PC-3 (cell line): ENCODE measurements at places on chromosomes 6 and 20. TPM values are rescaled to one million over a fixed set of nuclear protein-coding genes. Genes with fewer than 3 reads are reported as not detected.

Gene MLN
- not detected in 2 replicates for total RNA-seq

Gene PDE7B
- not detected in 2 replicates for total RNA-seq

Gene C6orf163
- 0.62 and 0.69 TPM in 2 replicates for total RNA-seq

Gene CFAP206
- total RNA-seq, result 0.07 TPM in 1 of 2 replicates, not detected in the other

Gene TUBB
- 1,245 and 1,398 TPM in 2 replicates for total RNA-seq

- no peak for DNase-seq
Measured at GRCh38 chr20:951384-952169, 35.4 kb upstream of the ANGPT4 start.

- DNase-seq, result no peak
Measured at GRCh38 chr6:168101590-168102314, 22.7 kb upstream of the FRMD1 start.

- no peak for DNase-seq
Measured at GRCh38 chr6:102820098-102820497, 1426.6 kb downstream of the GRIK2 start.
